ENCODE measurements at places on chromosomes 5 and 9.

DNA sequence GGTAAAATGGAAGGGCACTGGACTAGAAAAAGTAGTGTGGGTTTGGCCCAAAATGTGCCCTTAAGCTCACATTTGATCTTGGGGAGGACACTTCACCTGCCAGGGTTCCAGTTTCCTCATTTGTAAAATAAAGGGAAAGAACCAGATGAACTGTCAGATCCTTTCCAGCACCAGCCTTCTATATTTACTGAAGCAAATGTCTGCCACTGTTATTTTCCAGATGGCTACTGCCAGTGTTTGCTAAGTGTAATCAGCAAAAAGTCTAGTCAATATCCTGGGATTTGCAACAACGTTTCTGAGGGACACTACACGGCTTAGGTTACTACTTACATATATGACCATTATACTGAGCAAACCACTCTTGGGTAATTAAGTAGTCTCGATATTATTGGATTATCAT lies 340.3 kb downstream of the KCNN2 start:
- DNase-seq = no peak

DNA sequence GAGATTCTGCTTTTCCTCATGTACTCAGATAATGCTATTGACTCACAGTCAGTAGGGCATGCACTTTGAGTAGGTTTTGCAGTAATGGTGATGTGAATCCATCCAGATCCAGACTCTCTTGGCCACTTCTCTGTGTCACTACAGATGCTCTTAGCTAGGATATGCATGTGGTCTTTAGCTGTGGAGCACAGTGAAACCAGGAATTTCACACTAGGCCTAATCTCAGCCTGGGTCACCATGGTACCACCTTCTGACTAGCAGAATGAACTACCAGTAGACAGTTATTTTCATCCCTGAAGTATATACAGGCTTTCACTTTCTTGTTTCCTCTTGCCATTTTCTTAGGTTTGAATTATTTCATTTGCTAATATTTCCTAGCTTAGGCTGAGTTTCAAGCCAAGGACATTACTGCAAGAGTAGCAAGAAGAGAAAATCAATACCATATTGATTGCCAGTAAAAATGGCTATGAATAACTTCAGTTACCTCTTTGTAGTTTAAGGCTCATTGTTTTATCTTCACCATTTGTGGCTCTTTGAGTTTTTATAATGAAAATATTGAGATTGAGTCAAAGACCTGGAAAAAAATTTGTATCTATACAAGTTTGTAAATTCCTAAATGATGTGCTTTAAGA lies 28.4 kb upstream of the CSNK1G3 start:
- no peak for DNase-seq

DNA sequence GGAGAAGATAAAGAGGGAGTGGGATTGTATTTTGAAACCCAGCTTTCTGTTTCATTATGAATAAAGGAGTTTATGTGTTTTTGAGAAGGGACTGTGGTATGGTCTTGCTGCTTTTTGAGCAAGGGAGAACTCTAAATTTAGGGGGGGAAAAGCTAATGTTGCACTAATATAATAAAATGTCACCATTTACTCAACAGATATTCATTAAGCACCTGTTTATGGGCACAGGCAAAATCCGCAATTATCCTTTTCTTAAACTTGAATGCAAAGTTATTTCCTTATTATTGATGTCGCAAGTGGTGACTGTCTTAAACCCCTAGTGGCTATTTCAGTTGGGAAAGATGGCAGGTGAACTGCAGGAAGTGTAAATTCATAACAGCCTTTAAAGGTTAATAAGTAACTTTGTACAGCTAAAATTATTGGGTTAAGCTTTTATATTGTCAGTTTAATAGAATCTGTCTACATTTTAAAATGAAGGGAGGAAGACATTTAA lies 1.5 kb downstream of the CDC42SE2 start:
- no peak for DNase-seq

- DNase-seq = no peak
These were observed 57.9 kb downstream of the ABHD17B start for GRCh38 chr9:71853084-71853483.

GRCh38 chr9:3903906-3904305 lies 378.1 kb upstream of the RFX3 start:
- no peak for DNase-seq

DNA sequence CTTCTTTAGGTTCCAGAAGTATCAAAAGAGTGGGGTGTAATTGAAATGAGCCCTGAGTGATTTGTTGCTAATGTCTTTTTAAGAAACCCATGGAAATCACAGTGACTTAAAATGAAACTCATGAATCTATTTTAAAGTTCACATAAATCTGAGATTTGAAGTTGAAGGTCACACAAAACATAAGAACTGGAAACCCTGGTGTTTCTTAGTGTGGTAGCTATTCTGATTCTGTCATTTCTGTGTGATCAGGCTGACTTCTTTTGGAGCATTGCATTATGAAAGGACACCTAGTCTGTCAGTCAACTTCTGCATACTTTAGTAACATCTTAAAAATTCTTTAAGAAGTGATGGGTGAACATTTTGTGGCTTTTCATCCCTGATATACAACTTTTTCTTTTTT lies 448.8 kb downstream of the TLE4 start:
- no peak for DNase-seq

- DNase-seq = peak; percentile 81
These were observed 1.4 kb upstream of the ATOSB start for GRCh38 chr9:35116898-35117551.

DNA sequence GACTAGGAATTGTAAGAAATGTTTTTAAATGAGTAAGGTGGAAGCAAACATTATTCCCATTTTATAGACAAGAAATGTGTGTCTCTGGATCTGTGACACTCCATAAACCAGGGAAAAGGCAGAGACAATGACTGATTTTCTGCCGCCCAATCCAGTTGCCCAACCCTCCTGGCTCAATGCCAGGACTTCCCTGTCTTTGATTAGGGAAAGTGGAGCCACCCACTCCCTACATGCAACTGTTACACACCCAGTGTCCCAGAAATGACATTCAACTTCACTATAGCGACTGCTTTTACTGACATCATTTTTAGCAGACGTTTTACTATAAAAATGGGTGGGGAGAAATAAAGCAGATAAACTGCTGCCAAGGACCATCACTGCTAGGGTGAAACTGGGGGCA lies 79.7 kb downstream of the THBS4 start:
- DNase-seq = no peak

Data from MG63 (cell line).